Aorta (tissue), 5 donors: ENCODE measurements at places on chromosomes 5 and 9. TPM values are rescaled to one million over a fixed set of nuclear protein-coding genes. Genes with fewer than 3 reads are reported as not detected.

The ROR2 gene
- total RNA-seq, result 1.6 TPM

The HCN1 gene
- 0.18 TPM for total RNA-seq

The TBCA gene
- total RNA-seq, result 98.9 TPM

The LMBRD2 gene
- 9.8 TPM for total RNA-seq

The GRIA1 gene
- total RNA-seq, result 6.3 TPM

The ARHGEF39 gene
- total RNA-seq, result 1.7 TPM

The NRARP gene
- total RNA-seq, result 13.3 TPM

The POLR3G gene
- total RNA-seq, result 1.0 TPM

The PTPRD gene
- 49.2 TPM for total RNA-seq

The LHX2 gene
- total RNA-seq, result not detected

The TMEM232 gene
- total RNA-seq, result 2.5 TPM

The SLC2A6 gene
- total RNA-seq, result 3.3 TPM

The AIF1L gene
- total RNA-seq, result 17.4 TPM

The GPR21 gene
- 8.8 TPM for total RNA-seq

The RLN2 gene
- total RNA-seq, result not detected

The ABO gene
- total RNA-seq, result 3.3 TPM

The KIF20A gene
- 1.9 TPM for total RNA-seq

The C5orf52 gene
- total RNA-seq, result not detected

The SPINK6 gene
- total RNA-seq, result not detected

The AGXT2 gene
- not detected for total RNA-seq

The NKD2 gene
- total RNA-seq, result 2.8 TPM

The CMBL gene
- total RNA-seq, result 7.5 TPM

The PLPPR1 gene
- total RNA-seq, result not detected

The ELP1 gene
- total RNA-seq, result 19.5 TPM

The TSSK1B gene
- total RNA-seq, result not detected

The NXNL2 gene
- total RNA-seq, result 0.78 TPM

The WWC1 gene
- total RNA-seq, result 0.49 TPM

The NDOR1 gene
- 14.2 TPM for total RNA-seq

The PPP3R2 gene
- not detected for total RNA-seq

The PCDHB8 gene
- 4.1 TPM for total RNA-seq

The TNPO1 gene
- 113 TPM for total RNA-seq

The IFNA21 gene
- total RNA-seq, result not detected

The CFAP77 gene
- not detected for total RNA-seq

The FAM153A gene
- total RNA-seq, result not detected

The RAB14 gene
- total RNA-seq, result 48.3 TPM

The SLC4A9 gene
- total RNA-seq, result not detected

The CDHR2 gene
- not detected for total RNA-seq

The IL9 gene
- total RNA-seq, result not detected

The PTGDS gene
- 145 TPM for total RNA-seq

The RASGEF1C gene
- total RNA-seq, result 0.66 TPM

The SPINK4 gene
- total RNA-seq, result not detected

The FOXD4L5 gene
- 0.19 TPM for total RNA-seq

The PCA3 gene
- total RNA-seq, result 0.81 TPM

The FOXE1 gene
- total RNA-seq, result not detected

The BAAT gene
- total RNA-seq, result not detected

The PROB1 gene
- 2.0 TPM for total RNA-seq

The TRMO gene
- 10.7 TPM for total RNA-seq

The GDA gene
- not detected for total RNA-seq

The GLDC gene
- 0.63 TPM for total RNA-seq

The ZNF618 gene
- total RNA-seq, result 17.3 TPM

The SLCO6A1 gene
- total RNA-seq, result not detected

The PCDHGA5 gene
- total RNA-seq, result 7.5 TPM

The PCDHA12 gene
- total RNA-seq, result not detected

The IFNK gene
- not detected for total RNA-seq

The SHLD3 gene
- 2.7 TPM for total RNA-seq

The NUTM2G gene
- not detected for total RNA-seq

The ADAMTS16 gene
- 0.81 TPM for total RNA-seq

The SMIM15 gene
- total RNA-seq, result 41.1 TPM

The FOXD4L4 gene
- total RNA-seq, result 0.36 TPM

The PDLIM4 gene
- total RNA-seq, result 51.5 TPM
